ENCODE measurements at places on chromosomes 12 and 14.

DNA sequence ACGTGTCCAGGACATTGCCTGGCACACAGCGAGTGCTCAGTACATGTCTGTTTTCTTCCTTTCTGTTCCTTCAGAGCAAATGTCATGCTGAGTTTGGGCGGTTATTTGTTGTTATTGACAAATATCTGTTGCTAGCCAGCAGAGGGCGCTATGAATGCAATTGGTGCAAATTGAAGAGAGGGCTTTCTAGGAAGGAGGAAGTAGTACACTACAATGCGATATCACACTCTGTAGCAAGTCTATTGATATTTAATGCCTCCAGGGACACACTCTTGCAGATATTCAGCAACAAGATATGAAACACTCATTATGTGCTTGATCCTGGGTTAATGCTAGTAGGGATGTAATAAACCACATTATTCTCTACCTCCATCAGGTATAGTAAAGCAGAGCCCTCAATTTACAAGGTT is 267.3 kb upstream of the SRRM4 start:
- DNase-seq, result peak; percentile 2

GRCh38 chr12:10189653-10190052 is 10.8 kb downstream of the TMEM52B start:
- DNase-seq, result no peak

DNA sequence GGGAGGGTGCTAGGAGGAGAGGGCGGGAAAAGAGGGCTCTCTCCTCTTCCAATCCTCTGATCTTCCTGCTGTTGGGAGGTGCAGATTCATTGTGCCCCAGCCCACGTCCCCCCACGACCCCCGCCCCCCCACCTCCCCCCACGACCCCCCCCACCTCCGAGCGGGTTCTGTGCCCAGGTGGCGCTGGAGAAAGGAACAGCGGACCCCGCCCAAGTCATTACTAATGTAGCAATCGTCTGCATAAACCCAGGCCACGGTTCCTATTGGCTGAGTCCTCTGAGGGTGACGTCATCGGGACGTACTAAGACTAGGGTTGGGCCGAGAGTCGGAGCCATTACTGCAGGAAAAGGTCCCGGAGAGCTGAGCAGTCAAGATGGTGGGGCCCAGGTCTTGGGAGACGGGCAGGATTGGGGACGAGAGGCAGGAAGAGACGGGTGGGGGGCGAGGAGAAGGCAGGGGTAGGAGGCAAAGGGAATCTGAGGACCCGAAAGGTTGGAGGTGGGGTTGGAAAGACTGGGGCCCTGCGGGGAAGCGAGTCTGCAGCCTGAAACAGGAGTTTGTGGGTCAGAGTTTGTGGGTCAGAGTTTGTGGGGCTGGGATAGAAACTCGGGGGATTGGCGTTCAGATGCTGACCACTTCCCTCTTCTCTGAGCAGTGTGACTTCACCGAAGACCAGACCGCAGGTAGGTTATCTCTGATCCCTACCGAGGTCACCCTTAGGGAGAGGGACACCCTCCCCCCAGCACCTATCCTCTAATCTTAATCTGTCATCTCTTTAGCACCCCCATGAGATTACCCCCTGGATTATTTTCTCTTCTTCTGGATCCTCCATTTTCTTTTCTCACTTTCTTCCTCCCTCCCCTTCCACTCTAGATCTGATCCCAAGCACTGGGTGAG is at the start of gene MYL6:
Gene MYL6 (plus strand): TSS at position 331 of the 897 bp plus-strand sequence. CDS start 43 bp downstream, at position 374.
- DNase-seq, result peak; percentile 98

DNA sequence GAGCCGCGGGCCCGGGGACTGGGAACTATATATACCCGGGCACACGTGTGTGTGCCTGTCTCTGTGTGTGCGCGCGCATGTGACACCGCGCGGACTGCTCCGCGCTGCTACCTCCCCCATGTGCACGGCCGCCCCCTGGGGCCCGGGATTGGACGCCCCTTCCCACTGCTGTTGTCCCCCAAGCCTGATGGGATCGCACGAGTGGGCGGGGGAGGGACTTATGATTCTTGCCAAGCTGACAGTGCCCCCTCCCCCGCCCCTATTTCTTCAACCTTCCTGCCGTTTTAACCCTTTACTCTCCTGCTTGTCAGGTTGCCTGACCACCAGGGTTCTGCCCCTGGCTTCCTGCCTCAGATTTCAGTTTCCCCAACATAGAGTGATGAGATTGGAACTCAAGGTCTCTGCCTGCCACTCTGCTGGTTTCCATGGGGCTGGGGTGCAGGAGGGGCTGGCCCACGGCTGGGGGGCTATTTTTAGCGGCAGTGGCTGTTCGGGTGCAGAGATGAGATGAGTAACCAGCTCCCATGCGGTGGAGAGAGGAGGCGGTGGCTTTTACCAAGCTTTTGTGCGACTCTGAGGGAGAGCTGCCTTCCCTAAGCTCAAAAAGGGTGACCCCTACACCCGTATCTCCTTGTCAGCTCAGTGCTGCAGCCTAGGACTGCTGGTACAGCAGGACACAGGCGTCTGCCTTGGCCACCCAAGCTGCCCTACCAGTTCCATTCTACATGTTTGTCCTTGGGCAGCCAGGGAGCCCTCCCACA is at the start of gene DDN:
Gene DDN (minus strand): TSS at position 5 of the 761 bp plus-strand sequence. CDS start 88 bp downstream, outside the sequence.
- no peak for DNase-seq

DNA sequence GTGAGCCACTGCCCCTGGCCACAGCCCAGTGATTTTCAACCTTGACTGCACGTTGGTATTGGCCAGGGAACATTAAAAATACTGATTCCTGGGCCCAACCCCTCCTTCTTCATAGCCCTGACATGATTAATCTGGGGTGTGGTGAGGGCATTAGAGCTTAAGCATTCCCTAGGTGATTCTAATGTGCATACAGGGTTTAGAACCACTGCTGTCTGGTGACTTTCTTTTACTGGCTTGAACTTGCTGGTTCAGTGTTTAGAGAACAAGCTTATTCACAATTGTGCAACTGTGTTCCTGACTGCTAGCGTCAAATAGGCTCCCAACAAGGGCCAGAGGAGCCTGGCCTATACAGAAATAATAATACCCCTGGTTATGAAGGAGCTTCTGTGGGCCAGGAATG is 488.8 kb upstream of the CCDC196 start:
- no peak for DNase-seq

DNA sequence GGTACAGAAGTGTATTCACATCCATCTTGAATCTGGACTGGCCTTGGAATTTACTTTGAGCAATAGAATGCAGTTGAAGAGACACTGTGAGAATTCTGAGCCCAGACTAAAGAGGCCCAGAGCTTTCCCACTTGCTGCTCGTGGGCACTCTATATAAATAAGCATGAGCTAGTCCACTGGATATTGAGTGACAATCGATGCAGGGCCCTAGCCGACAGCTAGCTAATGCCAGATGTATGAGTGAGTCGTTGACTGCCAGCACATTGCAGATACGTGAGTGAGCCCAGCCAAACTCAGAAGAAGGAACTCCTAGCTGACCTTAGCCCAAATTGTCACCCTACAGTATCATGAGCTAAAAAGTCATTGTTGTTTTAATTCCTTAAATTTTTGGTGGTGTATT is 24.9 kb downstream of the NAV3 start:
- DNase-seq, result no peak

DNA sequence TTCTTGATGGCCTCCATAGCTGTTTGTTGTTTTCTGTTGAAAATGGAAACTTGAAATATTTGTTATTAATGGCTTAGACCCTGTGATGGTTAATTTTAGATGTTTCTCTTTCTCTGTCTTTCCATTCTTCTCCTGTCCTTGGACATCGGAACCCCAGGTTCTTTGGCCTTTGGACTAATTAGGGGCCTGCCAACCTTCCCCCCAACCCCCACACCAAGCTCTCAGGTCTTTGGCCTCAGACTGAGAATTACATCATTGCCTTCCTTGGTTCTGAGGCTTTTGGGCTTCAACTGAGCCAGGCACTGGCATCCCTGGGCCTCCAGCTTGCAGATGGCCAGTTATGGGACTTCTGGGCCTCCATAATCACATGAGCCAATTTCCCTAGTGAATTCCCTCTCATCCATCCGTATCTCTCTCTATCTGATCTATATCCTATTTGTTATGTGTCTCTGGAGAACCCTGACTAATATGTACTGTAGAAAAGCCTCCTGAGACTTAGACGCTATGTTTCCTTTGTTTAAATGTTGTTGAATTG is 71.6 kb downstream of the FGD4 start:
- no peak for DNase-seq

DNA sequence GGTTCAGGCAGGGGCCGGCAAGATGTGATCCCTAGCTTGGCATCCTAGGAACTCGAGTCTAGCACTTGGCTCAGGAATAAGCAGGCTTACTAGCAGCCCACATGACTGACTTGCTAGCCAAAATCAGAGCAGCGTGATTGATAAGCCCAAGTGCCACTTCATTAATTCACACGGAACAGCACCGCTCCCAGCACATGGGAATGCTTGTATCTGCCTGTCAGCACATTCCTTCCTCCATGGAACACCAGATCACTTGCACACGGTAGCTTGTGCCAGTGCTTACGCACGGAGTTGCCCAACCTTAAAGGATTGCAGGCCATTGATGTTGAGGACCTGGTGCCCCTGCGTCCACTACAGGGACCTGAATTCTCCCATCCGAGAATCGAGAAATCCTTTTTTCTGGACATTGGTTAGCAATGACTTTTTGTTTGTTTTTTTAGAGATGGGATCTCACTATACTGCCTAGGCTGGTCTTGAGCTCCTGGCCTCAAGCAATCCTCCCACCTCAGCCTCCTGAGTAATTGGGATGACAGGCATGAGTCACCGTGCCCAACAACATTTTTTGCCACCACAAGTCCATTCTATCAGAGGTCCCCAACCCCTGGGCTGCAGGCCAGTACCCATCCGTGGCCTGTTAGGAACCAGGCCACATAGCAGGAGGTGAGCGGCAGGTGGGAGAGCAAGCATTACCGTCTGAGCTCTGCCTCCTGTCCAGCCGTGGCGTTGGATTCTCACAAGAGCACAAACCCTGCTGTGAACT is 30.6 kb upstream of the TSPAN9 start:
- DNase-seq, result peak; percentile 87

- DNase-seq, result no peak
Measured at GRCh38 chr12:24278832-24279231, 329.4 kb upstream of the SOX5 start.

GRCh38 chr12:52168019-52168717 is 23.6 kb downstream of the KRT80 start:
- no peak for DNase-seq

DNA sequence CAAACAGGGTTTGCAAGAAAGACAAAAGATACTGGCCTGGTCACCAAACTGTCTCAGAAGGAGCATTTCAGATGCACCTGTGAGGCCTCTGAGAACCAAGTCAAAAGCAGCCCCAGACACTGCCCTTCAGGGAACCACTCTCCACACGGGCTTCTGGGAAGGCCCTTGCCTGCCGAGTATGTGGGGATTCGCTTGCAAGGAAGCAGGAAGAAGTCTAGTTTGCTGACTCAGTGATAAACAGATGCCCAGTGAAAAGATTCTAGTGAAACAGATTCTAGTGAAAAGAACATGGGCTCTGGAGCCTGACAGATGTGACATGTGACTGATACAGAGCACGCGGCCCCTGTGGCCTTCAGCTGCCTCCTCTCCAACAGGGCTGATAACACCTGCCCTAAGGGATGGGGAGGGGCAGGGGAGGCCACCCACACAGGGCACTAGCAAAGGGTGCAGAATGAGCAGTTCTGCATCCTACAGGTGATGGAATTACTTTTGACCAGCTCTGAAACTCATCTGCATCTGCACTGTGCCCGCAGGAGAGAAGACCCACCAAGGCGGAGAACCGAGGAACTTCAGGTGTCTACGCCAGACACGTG is 19.1 kb downstream of the AMN start:
- no peak for DNase-seq

- DNase-seq, result no peak
Measured at GRCh38 chr12:3605692-3606091, 114.7 kb downstream of the PRMT8 start.

- no peak for DNase-seq
Measured at GRCh38 chr12:12686472-12686871, 9.5 kb downstream of the GPR19 start.

Measured in thyroid gland (tissue), 4 donors.